Hepatic stellate cell (primary cell): ENCODE measurements at places on chromosomes 5 and 9.

DNA sequence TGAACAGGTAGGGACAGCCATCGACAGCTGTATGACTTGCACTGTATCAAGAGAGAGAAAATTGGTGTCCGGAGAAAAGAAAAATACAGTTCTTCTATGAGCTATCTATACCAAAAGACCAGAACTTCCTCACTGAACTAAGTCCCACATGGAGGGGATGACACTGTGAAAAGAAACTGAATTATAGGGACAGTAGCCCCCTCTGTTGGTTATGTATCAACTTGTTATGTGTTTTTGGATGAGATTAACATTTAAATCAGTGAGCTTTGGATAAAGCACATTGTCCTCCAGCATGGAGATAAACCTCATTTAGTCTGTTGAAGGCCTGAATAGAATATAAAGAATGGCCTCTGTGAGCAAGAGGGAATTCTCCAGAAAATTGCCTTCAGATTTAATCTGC, 176.6 kb upstream of the SH3GL2 start:
- DNase-seq, result peak; percentile 3

- peak; percentile 79 for DNase-seq
These were observed 49.0 kb downstream of the PSD2 start for GRCh38 chr5:139844472-139845145.

GRCh38 chr5:35319333-35320002, 89.2 kb upstream of the PRLR start:
- DNase-seq, result no peak

- DNase-seq, result no peak
These were observed 297.0 kb downstream of the ARHGEF28 start for GRCh38 chr5:73922875-73923557.

DNA sequence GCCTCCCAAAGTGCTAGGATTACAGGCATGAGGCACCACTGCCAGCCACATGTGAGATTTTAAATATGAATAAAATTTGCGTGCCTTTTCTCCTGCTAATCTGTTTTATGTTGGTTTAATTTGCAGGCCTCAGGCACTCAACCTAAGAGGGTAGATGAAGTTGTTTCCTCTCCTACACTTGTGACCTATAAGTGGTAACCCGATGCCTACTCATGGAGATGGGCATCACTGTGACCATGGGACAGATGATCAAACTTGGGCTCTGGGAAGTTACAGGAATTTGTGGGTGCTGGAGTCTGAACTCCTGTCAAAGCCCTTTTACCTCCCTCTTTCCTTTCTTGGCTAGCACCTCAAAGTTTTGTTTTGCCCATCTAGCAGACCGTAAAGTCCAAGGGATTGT, 1.1 kb downstream of the SLC28A3 start:
- no peak for DNase-seq

DNA sequence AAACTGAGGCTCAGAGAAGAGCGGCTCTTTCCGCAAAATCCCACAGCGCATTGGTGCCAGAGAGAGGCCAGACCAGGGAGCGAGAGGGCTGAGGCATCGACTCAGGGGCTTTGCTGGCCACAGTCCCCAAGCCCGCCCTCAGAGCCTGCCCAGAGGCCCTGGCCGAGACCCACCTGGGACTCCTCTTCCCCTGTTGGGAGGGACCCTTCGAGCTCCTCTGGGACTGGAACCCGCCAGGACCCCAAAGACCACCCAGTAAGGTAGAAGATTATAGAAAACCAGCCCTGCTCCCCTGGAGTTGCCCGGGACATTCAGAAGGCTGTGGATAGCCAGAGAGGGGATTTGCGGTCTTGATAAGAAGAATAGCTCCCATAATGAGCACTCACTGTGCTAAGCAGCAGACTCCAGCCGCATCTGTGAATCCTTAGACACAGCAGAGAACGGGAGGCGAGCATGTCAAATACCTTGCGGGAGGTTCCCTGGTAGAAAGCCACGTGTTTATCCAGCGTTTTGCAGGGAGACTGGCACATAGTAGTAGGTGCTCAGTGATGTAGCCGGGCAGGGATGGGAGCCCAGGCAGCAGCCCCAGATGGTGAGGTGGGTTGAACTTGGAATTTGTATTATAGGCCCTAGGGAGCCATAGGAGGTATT, 651 bp upstream of the AK1 start:
- no peak for DNase-seq
